ENCODE measurements at places on chromosomes 12 and 14.

- no peak for DNase-seq
These were observed 39.6 kb downstream of the CCER1 start for GRCh38 chr12:90915353-90915752.

DNA sequence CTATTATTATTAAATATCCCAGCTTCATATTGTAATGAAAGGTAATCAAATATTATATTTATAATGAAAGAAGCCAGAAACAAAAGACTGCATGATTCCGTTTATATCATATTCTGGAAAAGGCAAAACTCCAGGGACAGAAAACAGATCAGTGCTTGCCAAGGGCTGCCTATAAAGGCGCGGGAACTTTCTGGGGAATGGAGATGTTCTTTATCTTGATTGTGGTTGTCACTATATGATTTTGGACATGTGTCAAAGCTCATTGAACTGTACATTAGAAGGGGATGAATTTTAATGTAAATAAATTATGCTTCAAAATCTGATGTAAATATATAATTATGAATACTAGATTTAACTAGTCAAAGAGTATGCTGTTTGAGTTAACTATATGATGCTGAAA is 115.4 kb upstream of the KRAS start:
- no peak for DNase-seq

- DNase-seq = no peak
These were observed 41.7 kb upstream of the PTHLH start for GRCh38 chr12:28014196-28014595.

- DNase-seq = no peak
These were observed 341 bp downstream of the ZNF10 start for GRCh38 chr12:133130808-133131128.

GRCh38 chr12:55072083-55072482 is 52.3 kb downstream of the NEUROD4 start:
- peak; percentile 70 for DNase-seq

DNA sequence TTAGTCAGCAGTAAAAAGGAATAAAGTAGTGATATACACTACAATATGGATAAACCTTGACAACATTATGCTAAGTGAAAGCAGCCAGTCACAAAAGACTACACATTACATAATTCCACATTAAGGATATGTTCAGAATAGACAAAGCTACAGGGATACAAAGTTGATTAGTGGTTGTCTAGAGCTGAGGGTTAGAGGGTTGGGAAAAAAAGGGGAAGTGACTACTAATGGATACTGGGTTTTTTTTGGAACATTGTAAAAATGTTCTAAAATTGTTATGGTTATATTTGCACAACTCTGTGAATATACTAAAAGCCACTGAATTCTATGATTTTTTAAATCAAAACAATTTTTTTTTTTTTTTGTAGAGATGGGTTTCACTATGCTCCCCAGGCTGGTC is 4.8 kb upstream of the NGDN start:
- DNase-seq = no peak
